Fibroblast of skin of scalp (primary cell): ENCODE measurements at places on chromosomes 7 and 10.

DNA sequence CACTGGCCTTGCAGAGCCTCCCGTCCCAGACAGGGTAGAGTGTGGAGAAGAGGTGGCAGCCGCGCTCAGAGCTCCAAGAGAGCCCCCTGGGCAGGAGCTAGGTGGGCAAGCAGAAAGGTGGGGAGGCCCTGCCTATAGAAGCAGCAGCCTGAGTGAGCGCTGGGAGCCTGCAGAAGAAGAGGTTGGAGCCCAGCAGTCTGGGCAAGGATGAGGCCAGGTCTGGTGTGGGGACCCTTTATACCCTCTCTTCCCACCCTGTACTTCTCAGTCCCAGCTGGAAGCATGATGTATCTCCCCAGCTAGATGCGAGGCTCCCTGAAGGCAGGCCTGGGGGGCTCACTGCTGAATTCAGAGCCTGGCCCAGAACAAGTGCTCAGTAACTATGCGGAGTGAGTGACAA is 44.5 kb upstream of the ZMIZ1 start:
- no peak for DNase-seq

- peak; percentile 44 for DNase-seq
These were observed 119.5 kb upstream of the CAV2 start for GRCh38 chr7:116380025-116380424.

DNA sequence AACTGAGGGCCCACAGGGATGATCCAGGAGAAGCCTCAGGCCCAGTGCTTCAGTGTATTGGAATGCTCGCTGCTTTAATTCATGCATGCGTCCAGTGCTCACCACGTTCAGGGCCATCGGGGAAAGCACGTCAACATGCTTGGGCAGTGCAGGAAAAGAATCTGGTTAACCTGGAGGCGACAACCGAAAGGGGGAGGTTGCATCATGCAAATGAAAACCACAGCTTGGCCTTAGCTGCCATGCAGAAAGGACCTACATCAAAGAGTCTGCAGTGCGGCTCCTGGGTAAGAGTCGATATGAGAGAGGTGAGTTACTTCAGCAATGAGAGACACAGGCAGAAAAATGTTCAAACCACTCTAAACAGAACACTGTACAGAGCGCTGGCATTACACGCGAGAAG is 440.1 kb downstream of the KCNMA1 start:
- no peak for DNase-seq

- DNase-seq, result no peak
These were observed 1.0 kb downstream of the IGFBP3 start for GRCh38 chr7:45919993-45920459.

- DNase-seq, result no peak
These were observed 201.3 kb downstream of the MYOF start for GRCh38 chr10:93280699-93281366.

DNA sequence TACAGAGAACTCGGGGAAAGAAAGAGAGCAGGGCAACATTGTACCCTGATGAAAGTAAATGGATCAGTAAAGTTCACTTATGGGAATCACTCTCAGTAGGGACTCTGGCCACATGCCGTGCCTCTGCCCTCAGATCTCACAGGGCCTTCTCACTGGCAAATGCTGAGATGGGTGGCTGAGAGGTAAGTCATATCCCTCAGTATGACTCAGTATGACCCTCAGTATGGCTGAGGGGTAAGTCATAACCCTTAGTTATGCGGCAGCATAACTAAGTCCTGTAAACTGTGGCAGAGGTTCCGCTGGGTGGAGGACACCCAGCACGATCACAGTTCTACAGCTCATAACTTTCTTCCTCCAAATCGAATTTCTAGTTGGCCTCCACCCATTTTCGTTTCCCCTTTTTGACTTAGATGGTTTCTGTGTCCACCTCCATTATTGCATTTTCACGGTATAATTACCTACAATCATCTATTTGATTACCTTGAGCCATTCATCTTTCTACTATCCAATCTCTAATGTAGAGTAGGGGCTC is 26.5 kb upstream of the WNT16 start:
- DNase-seq, result peak; percentile 87

DNA sequence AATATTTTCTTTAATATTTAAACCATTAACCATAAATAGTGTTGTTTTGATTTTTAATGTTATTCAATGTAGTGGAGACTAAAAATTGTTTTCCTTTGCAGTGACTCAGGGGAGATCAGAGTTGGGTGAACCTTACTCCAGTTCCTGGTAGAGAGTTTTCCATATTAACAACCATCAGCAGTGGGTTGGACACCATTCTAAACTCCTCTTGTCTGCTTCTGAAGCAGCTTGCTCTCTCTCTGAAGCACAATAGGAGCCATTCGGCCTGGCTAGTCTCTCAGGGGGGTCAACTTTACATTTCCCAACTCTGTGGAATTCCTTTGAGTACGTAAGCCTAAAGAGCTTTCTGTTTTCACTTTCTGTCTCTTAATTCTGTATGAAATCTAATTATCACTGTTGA is 9.4 kb upstream of the NRG3 start:
- DNase-seq, result no peak

DNA sequence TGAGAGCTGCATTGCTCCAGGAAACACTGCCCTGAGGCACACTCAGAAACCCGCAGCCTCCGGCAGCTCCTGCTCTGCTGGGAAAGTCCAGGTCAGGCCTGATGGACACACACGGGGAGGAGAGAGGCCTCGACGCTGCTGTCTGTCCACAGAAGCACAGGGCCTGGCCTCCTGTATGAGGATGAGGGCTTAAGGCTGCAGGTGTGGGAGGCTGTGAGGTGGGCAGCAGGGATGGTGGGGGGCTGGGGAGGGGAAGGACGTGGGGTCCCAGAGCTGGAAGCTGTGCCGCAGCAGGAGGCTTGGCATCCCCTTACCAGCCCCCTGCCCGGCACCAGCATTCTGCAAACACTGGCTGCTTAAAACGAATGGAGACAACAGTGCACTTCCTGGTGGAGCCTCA is 186.2 kb downstream of the DNAJB6 start:
- DNase-seq, result no peak

- DNase-seq, result peak; percentile 100
These were observed at the start of gene BBIP1 for GRCh38 chr10:110918643-110919348. Gene BBIP1, minus strand, starts transcription at chr10:110919180. Its CDS starts 1,023 bp downstream, at chr10:110918157.

GRCh38 chr7:139264220-139264619 is 33.2 kb downstream of the UBN2 start:
- DNase-seq, result no peak

DNA sequence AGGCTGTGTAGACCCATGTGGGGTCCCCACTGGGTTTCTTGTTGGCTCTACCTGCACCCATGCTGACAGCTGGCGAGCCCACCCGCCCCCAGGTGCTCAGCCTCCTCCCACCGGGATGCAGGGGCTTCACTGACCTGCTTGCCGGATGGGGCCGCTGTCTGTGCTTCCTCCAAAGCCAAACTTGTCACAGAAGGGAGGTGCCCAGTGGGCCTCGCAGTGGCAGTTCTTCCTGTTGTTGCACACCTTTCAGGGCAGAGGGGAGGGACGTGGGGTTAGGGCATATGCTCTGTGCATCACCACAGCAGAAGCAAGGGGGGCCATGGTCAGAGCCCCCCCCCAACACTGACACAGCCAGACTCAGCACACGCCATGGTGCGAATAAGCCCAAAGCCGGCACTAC is 146.5 kb downstream of the FANK1 start:
- DNase-seq, result no peak

DNA sequence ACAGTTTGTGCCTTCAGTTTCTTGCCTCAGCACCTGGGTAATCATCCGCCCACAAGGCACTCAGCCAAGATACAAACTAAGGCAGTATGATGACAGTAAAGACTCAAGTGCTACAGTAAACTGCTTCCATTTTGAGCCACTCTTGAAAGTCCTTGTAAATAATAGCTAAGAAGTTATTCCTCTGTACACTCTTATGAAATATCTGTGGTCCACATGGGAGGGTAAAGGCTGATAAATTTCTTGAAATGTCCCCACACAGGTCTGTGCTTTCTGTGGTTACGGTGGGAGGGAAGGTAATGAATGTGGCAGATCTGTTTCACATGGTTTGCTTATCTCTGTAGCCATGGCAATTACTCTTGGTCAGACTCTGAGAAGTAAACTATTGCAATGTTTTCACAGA is 551.0 kb upstream of the ZWINT start:
- no peak for DNase-seq

GRCh38 chr7:31146030-31146429 is 93.9 kb downstream of the ADCYAP1R1 start:
- no peak for DNase-seq

GRCh38 chr10:132784866-132785722 is 853 bp downstream of the NKX6-2 start:
- DNase-seq, result no peak

DNA sequence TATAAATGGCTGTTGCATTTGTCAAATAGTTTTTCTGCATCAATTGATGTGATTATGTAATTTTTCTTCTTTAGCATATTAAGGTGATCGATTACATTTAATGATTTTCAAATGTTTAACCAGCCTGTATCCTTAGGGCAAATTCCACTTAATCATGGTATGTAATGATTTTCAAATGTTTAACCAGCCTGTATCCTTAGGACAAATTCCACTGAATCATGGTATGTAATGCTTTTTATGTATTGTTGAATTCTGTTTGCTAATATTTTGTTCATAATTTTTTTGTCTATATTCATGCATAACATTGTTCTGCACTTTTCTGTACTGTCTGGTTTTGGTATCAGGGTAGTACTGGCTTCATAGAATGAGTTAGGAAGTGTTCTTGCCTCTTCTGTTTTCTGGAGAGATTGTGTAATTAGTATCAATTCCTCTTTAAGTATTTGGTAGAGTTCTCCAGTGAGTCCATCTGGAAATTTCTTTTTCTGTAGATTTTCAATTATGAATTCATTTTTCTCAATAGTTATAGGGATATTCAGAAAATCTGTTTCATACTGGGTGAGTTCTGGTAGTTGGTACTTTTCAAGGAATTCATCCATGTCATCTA is 393.2 kb upstream of the FOXK1 start:
- no peak for DNase-seq

DNA sequence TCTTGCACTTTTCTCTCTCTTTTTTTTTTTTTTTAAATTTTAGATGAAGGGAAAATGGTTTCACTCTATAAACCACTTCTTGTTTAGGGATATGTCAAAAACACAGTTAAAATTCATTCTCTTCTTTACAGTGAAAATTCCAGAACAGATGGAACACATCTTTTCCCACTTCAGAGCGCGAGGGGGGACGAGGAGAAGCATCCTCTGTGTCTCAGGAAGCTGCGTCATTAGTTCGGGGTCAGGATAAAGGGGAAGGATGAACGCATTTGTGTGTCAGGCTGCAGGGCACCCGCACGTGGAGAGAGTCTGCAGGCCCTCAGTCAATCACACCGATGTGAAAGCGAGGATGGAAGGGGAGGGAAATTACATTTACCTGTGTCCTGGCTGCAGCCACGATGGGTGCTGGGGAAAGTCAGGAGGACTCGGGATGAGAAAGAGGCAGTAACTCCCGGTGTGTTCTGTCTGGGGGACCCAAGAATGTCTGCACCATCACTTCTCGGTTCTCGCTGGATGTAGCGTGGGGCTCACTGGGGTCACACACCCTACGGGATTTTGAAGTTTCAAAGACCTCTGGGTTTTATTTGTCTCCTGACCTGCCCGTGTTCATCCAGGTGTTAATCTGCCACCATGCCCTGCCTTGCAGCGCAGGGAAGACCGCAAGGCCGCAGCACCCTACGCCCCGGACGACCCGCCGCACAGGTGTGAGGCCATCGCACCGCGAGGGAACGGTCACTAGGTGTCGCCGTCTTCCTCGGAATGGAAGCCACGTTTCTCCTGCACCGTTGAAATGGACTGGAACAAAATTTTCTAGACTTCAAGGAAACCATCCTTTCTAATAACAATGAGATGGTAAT is 66.7 kb upstream of the PITRM1 start:
- peak; percentile 60 for DNase-seq

- peak; percentile 48 for DNase-seq
These were observed 14.7 kb downstream of the CDNF start for GRCh38 chr10:14822879-14823755.

- no peak for DNase-seq
These were observed 331.9 kb upstream of the NUPR2 start for GRCh38 chr7:56447864-56448693.

- DNase-seq, result no peak
These were observed 26.4 kb upstream of the PRKAR2B start for GRCh38 chr7:107017965-107018719.

GRCh38 chr7:30923774-30924413 is 12.2 kb downstream of the AQP1 start:
- DNase-seq, result no peak

DNA sequence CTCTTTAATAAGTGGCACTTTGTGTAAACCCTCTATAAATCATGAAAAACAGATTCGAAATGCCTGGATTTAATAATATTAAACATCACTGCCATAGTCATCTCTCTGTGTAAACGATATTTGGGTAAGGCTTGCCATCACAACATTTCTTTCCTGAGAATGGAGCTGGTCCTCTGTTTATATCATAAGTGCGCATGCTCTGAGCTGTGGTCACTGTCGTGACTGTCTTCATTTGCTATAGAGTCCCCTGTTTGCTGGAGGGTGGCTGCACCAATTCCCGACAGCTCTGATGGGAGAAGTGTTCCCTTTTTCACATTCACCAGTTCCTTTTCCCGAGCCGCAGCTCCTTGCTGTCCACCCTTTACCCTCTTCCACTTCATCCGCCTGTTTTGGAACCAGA is 50.4 kb upstream of the AGMO start:
- DNase-seq, result no peak

GRCh38 chr10:72260239-72260975 is 13.3 kb upstream of the DDIT4 start:
- DNase-seq, result peak; percentile 97

DNA sequence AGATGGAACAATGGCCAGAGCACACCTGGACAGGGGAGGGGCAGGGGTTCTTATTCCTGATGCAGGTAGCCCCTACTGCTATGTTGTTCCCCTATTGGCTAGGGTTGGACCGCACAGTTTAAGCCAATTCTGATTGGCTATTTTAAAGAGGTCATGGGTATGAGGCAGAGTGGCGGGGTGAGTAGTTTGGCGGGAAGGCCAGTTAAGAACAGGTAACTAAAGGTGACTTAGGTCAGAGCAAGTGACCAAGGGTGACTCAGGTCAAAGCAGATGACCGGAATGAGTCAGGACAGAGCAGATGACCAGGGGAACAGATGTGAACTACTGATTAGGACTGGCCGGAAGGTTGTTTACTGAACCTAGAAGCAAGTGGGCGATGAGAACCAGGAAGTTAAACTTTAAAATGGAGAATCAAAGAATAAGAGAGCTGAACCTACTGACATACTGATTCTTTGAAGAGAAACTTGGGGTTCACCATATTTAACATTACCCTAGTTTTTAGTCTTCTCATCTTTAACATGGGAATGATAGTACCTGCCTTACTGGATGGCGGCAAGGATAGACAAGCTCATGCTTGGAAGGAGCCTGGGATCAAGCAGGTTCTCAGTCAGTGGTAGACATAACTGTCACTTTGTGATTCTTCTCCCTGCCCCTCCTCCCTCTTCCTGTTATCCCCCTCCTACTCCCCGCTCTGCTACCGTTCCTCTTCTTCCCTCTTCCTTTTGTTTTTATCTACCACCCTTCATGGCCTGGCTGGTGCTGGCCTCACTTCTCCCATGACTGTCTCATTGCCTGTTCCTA is 55.0 kb downstream of the CCNY start:
- DNase-seq, result no peak

DNA sequence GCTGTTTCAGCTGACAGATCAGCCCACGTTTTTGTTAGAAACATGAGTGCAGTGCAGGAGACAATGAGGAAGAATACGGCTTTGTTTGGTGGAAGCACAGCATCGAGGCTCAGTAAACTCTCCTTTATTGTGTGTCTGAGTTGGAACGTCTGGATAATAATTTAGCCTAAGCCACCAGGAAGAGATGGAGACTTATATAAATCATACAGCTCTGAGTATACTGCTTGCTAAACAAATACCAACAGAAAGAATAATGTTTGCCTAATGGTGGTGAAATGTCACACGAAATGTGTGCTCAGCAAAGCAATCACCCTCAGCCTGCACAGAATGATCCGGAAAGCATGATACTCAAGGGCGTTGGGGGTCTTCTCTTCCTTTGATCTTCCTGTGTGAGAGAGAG is 664.1 kb upstream of the ADARB2 start:
- DNase-seq, result no peak
